Effector memory CD4-positive, alpha-beta T cell (primary cell): ENCODE measurements at places on chromosomes 6 and 20.

DNA sequence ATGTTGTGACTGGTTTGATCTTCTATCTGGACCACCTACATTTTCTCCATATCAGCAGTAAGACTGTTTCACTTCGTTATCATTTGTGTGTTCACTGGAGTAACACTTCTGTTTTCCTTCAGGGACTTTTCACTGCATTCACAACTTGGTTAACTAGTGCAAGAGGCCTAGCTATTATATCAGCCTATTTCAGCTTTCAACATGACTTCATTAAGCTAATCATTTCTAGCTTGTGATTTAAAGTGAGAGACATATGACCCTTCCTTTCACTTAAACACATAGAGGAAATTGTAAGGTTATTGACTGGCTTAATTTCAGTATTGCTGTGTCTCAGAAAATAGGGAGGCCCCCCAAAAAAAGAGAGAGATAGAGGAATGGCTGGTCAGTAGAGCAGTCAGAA is 622.8 kb upstream of the NRSN1 start:
- no peak for DNase-seq

DNA sequence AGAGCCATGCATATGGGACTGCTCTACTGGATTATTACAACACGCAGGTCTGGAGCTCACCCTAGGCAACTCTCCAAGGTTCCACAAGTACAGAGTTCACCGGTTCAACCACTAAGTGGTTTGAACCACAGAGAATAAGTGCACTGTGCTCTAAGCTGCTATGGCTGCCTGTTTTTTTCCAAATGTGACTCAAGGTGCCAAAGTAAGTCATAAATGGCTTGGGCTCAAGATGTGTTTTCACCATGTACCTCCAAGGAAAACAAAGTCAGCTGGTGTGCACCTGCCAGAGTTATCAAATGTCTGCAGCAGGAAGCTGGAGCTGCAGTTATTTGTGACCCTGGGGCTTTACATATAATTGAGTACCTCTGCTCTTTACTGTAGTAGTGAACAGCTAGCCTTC is 76.7 kb downstream of the PREP start:
- DNase-seq = no peak

- DNase-seq = no peak
Measured at GRCh38 chr6:3380344-3381232, 76.3 kb downstream of the SLC22A23 start.

- no peak for DNase-seq
Measured at GRCh38 chr20:16479666-16480065, 93.6 kb downstream of the KIF16B start.

- DNase-seq = no peak
Measured at GRCh38 chr6:112396221-112396620, 49.1 kb downstream of the RFPL4B start.
